ENCODE measurements at places on chromosomes 3 and 15. TPM values are rescaled to one million over a fixed set of nuclear protein-coding genes. Genes with fewer than 3 reads are reported as not detected.
A peak's percentile ranks its signal among the peaks of the same experiment; 100 is the strongest.

GRCh38 chr3:17911986-17912760 lies 169.7 kb upstream of the TBC1D5 start:
- no peak for DNase-seq

DNA sequence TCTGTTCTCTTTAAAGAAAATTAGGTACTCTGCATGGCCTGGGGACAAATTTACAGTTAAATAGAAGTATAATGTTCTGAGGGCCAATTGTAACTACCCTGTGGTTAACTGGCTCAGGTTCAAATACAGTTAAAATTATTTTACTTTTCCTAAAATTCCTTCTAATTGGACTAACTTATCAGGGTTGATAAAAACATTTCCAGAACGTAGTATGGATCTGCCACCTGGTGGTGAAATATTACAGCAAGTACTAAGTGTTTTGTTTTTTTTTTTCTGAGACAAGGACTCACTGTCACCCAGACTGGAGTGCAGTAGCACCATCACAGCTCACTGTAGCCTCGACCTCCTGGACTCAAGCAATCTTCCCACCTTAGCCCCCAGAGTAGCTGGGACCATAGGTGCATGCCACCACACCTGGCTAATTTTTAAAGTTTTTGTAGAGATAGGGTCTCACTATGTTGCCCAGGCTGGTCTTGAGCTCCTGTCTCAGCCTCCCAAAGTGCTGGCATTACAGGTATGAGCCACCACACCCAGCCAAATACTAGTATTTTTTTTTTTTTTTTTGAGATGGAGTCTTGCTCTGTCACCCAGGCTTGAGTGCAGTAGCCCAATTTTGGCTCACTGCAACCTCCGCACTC lies 29.2 kb downstream of the NEO1 start:
- DNase-seq = peak; percentile 39

GRCh38 chr15:25057574-25057973 lies 102.8 kb downstream of the SNRPN start:
- DNase-seq = no peak

DNA sequence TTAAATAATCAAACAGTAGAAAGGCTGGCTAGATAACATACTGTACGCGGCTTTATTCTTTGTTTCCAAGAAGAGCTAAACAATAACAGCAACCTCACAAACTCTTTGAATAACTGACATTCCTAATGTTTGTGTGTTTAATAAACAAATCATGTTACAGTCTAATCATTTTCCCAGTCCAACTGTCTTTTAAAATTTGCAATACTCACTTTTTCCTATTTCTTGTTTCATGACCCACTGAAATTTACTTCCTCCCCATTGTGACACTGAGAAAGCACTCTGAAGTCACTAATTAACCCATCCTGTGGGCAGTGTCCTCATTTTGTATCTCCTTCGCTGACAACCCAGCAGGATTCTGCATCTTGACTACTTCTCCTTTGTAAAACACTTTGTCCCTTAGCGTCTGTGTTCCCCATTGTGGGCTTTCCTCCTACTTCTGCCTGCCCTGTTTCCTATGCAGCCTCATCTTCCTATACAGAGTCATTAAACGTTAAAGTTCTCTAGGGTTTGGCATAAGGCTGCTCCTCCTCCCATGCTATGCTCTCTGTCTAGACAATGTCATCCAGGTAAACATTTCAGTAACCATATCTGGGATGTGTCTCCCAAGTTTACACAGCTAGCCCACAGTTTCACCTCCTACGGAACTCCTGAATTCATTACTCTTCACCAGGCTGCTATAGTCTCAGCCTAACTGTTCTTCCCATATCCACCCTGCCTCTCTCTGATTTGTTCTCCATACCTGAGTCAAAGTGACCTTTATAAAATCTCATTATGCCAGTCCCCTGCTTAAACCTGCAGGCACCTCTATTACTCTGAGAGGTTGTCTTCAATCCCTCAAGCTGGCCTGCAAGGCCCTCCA lies 148.9 kb downstream of the GREM1 start:
- DNase-seq = no peak

- DNase-seq = peak; percentile 70
Measured at GRCh38 chr3:107956991-107957900, 133.6 kb downstream of the CD47 start.

MOBP gene
- total RNA-seq = 0.05 TPM

FAM81A gene
- total RNA-seq = 2.0 TPM

GRCh38 chr3:2041931-2042330 lies 56.7 kb upstream of the CNTN4 start:
- no peak for DNase-seq

DNA sequence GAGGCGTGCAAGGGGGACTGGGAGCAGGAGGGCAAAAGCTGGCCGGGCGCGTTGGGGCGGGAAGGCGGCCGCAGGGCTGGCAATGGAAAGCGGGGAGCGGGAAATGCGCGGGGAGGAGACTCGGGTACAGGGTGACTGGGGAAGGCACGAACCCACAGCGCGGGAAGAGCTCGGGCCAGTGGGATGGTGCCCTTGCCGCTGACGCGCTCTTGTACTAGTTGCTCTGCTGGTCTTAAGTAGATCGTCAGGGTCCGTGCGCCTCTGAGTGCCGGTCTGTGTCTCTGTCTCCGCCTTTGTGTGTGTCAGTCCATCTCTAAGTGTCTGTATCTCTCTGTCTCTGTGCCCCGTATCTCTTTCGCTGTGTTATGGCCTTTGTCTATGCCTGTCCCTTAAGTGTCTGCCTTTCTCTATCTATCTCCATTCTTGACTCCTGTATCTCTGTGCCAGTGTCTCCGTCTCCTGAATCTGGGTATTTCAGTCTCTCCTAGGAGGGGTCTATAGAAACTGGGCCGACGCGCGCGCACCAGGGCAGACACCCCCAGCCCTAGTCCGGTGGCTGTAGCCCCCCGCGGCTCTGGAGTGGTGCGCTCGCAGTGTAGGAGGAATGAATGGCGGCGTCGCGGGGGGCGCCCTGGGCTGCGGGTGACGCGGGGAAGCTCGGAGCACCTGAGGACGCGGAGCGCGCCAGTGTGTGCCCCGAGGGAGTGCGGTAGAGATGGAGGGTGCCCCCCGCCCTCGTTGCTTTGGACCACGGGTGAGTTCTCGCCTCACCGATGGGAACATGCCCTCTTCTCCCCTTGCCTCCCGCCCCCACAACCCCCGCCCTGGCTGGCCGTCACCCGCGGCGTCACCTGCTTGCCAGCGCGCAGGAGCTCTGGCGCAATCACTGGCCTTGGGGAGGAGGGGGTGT lies 756 bp upstream of the CAMK2N2 start:
- no peak for DNase-seq

DNA sequence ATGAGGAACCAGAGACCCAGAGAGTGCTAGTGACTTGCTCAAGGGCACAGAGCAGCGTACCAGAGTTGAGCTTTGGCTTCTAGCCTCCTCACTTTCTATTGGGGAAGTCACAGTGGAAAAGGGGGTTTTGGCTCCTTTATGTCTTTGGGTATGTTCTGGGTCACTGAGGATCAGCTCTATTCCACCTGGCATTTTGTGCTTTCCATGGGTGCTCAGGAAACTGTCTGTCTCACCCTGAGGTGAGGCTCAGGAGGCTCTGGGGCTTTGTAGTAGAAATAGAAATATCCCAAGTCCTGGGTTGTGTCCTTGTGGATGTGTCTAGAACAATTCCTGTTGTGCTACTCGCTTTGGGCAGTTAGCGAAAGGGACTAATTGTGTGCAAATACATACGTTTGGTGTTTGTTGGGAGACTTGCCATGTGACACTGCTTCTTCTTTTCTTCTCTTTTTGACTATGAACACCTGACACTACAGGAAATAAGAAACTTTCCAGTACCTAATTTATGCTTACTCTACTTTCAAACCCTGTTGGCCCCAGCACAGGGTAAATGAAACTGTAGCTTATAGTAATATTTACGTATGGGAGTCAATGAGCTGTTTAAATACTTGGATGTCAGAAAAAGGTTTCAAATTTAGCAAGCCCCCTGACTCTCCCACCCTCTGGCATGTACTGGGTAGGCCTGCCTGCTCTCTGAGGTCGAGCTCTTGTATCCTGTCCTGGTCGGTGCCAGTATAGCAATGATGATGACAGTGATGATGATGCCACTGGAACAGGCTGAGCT lies 35.6 kb downstream of the SMAD3 start:
- no peak for DNase-seq

GRCh38 chr3:44076221-44076829 lies 165.4 kb upstream of the TOPAZ1 start:
- DNase-seq = no peak

NR1I2 gene
- total RNA-seq = 0.11 TPM

AMT gene
- 6.7 TPM for total RNA-seq

GPR160 gene
- 25.9 TPM for total RNA-seq
